ENCODE measurements at places on chromosomes 5 and 9.

DNA sequence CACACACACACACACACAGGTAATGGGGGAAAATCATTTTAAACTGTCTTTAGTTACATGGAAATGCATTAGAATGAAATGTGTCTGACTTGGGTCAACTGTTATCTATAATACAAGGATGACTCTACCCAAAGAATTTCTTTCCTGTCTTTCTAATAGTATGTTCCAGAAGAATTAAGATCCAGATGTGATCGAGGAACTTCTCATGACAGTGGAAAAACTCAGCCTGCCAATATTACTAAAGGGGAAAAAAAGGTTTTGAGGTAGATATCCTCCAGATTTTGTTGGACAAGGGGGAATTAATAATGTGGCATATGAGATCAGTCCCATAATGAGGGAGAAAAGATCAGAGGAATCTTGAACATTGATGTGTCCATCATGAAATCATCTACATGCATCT lies 190.6 kb upstream of the MAP3K1 start:
- DNase-seq = no peak

- no peak for DNase-seq
Measured at GRCh38 chr9:91857291-91858212, 92.5 kb downstream of the ROR2 start.

GRCh38 chr5:38347896-38348295 lies 89.5 kb downstream of the EGFLAM start:
- no peak for DNase-seq

DNA sequence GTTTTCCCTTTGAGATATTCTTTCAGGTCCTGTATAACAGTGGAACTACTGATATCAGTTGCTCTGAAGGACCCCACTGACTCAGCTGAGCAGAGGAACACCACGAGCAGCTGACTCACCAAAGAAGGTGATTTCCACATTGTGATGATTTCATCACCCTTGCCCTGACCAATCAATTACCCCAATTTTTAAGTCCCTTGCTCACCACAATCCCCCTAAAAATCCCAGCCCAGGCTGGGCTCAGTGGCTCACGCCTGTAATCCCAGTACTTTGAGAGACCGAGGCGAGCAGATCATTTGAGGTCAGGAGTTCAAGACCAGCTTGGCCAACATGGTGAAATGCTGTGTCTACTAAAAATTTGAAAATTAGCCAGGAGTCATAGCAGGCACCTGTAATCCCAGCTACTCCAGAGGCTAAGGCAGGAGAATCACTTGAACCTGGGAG lies 125.3 kb upstream of the ABCA1 start:
- DNase-seq = peak; percentile 70

- DNase-seq = no peak
Measured at GRCh38 chr5:88719434-88719833, 163.6 kb downstream of the MEF2C start.
